ENCODE measurements at places on chromosomes 5 and 9.

DNA sequence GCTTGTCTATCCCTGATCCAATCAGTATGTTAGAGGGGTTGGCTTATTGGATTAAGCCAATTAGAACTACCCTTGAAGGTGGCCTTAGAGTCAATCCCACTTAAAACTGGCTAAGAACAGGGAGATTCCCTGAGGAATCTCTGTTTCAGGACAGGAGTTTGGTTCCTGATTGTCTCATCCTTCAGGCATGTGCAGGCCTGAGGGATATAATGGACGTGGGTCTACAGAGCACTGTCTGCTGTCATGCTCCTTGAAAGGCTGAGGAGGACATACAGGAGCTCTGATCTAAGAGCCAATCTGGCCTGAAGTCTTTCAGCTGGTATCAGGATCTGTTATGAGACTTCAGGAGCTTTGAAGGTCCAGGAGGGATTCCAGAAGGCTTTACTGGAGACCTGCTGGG, 36.2 kb upstream of the PRXL2C start:
- DNase-seq: no peak

- DNase-seq: no peak
Measured at GRCh38 chr9:89853931-89854330, 249.1 kb downstream of the GADD45G start.

DNA sequence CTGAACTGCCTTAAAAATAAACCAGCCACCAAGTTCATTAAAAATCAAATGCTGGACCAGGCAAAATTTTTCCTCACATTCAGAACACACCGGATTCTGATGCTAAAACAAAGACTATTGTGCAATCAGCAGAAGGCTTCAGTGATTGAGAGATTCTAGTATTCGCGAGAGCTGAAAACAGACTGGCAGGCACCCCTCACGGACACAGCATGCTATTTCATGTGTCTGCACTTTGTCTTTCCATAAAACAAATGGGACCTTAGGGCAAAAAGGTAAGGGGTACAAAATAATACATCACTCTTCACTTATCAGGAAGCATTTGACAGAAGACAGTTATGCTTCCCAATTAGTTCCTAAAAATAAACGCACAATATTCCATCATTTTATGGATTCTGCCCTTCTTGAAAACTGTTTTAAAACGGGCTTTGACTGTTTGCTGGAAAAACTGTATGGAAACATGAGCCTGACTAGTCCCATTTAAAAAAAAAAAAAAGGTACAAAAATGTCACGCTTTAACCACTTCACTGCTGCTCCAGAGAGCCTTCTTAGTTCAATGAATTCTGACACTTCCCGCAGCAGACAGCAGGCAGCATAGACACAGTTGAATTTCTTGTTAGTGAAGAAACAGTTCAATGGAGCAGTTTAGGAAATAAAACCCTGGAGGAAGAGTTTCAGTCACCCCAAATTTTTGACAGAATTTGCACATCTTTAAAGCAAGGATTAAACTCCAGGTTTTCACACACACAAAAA, 99.2 kb downstream of the MED27 start:
- DNase-seq: no peak

DNA sequence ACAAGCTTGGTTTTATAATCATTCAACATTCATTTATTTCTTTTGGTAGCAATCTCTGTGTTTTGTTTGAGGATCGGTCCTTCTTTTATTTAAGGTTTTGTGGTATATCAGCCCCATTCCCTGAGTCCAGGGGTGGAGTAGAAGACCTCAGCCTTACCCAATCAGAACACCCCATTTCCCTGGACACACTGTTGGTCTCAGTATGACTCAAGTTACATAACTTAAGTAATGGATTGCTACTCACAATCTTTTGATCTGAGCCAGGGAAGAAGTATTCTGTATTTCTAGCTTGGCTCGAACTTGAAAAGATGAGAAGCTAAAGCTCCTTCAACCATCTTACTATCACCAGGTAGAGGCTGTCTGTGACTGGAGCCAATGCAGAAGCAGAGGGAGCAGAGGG, 175.2 kb upstream of the HAPLN1 start:
- DNase-seq: no peak

DNA sequence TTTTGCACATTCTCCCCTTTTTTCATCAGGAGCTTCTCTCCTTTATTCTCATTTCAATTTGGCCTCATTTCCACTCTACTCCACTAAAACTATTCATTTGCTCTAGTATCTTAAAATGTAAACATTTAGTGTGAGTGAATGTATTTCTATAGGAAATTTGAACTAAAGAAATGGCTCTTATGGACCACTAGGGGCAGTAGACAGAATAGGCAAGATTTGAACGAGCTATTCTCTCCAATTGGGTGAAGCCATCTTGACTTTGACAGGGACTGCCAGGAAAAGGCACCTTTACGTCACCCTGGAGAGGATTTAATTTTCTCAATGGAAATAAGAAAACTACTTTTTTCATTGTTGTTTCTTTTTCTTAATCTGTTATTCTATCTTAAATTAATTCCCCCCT, 666.3 kb downstream of the DNAH5 start:
- DNase-seq: peak; percentile 20

DNA sequence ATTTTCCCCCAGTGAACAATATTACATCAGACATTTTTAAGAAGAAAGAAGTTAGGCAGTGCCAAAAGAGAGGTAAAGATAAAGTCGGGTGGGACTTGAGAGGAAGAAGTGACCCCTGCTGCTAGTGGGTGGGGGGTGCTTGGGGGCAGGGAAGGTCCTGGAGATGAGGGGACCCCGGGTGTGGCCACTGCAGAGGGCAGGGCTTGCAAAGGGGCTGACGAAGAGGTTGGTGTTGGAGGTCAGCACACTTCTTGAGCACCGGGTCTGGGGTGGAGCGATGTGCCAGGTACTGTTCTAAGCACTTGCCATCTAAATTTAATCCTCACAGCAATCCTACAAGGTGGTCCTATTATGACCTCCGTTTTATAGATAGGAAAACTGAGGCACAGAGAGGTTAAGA, 62.0 kb downstream of the AMBP start:
- no peak for DNase-seq

DNA sequence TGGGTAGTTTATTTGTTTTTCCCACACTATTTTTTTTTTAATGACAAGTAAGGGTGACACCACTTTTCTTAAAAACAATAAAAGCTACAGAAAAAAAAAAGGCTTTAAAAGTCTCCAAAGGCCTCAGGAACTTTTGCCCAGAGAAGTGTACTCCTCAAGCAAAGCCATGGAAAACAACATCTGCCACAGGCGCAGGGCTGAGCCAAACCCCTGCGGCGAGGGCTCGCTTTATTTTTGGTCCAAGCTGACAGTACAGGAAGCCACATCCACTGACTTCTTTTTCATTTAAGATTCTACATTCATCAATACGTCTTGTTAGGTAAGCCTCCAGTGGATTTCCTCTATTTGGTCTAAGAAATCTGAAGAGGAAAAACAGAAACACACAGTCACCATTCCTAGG, 51.9 kb upstream of the IFNK start:
- DNase-seq: no peak

DNA sequence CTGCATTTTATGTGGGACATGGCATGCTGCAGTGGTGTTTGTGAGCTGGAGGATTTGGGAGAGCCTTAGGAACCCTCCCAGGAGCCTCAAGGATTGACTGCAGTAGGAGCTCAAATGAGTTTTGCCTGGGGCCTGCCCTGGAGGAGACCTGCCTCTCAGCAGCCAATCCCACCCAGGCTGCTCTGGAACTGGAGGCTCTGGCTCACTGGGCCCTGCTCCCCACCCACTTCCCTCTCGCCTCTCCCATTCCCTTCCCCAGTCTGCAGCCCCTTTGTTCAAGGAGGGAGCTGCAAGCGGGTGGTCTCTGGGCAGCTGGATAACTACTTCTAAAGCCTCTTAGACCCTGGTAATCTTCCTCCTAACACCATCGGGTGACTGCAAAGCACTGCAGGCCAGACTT, 24.2 kb downstream of the KCNIP1 start:
- DNase-seq: no peak

DNA sequence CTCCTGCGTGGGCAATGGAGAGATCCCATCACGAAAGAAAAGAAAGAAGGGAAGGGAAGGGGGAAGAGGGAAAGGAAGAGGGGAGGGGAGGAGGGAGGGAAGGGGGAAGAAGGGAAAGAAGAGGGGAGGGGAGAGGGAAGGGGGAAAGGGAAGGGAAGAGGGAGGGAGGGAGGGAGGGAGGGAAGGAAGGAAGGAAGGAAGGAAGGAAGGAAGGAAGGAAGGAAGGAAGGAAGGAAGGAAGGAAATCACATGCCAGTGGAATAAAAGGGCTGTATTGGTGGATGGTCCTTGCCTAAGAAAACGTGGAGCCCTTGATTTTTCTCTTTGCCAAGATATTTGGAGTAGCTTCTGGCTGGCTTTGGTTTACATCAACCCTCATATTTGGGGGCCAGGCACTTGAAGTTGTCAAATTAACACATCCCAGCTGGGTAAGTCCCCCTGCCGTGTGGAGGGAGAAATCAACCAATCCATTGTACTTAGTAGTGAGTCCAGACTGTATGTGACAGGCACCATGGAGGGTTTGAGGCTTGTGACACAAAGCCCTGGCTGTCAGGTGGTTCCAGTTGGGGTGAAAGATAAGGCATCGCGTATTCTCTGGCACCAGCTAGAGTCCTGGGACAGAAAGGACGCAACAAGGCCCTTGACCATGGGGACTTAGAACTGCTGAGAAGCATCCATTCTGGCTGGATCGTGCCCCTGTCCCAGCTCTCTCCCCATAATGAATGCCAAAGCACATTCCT, 23.7 kb downstream of the IDNK start:
- no peak for DNase-seq

DNA sequence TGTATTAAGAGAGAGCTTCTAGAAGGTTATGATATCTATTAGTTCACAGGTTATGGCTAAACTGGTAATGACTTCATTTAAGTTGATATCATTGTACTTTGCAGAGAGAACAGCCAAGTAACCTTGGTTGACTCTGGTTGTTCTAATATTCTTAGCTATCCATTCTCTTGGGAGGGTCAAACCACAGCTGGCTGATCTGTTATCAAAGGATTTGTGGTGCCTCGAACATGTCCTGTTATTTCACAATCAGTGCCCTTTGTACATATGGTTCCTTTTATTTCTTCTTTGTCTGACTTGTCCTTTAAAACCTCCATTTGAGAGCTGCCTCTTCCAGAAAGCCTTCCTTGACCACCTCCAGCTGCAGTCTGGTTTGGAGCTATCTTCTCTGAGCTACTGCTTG, 61.7 kb downstream of the PDE8B start:
- no peak for DNase-seq

DNA sequence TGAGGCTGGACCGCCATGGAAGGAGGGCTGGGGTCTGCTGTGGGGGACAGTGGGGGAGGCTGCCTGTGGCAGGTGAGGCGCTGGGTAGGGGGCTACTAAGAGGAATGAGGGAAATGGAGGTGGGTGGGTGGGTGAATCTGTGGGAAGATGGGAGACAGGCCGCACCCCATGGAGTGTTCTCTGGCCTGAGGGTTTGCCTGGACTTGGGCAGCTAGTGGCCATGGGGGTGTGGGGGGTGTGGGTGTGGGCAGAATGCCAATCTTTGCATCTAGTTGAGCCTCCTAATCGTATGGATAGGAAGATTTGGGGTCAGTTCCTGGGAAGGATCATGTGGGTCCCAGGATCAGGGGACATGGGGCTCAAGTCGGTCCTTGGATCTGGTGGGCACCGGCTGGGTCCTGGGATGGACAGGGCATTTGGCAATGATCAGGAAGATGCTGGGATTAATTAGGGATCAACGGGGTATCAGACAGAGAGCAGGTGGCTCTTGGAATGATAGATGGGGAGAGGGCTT, 518 bp downstream of the ZDHHC12 start:
- no peak for DNase-seq

DNA sequence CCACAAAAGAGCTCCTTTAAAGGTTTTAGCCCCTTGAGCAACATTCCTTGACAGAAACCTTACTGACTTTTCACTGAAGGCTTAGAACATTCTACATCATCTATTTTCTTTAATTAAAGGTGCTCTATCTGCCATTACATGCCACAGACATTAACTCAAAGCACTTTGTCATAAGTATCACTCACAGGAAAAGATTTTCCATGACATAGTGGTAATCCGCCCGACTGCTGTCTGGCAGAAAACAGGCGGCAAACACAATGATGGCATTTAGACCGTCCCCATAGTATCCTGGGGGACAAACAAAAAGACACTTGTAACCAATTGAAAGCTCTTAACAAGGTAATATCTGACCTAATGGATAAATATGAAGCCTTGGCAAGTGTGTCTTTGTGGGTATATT, 126.2 kb upstream of the PCA3 start:
- DNase-seq: no peak

GRCh38 chr9:107872457-107873192, 383.1 kb upstream of the KLF4 start:
- no peak for DNase-seq

- no peak for DNase-seq
Measured at GRCh38 chr9:97876061-97876460, 23.0 kb downstream of the FOXE1 start.

DNA sequence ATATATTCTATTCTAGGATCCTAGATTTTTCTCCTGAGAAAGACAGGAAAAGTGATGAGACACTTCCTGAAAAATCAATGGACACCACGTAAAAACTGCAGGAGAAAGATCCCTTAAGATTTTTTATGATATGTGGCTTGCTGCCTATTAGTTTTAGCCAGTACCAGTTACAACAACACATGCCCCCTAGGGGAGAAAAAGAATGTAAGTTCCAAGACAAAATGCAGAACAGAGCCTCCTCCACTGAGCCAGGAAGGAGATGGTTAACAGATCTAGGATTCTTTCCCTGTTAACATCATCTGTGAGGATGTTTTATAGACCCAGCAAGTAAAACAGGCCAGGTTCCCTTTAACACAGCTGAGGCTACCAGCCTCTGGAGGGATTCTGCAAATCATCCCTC, 574.7 kb downstream of the TLE4 start:
- DNase-seq: no peak

- no peak for DNase-seq
Measured at GRCh38 chr9:105858006-105858690, 163.8 kb downstream of the TMEM38B start.

GRCh38 chr5:159444441-159445082, 114.3 kb upstream of the IL12B start:
- no peak for DNase-seq

GRCh38 chr5:153905219-153905618, 133.5 kb downstream of the FAM114A2 start:
- DNase-seq: no peak

- no peak for DNase-seq
Measured at GRCh38 chr5:16549491-16550206, 67.1 kb downstream of the RETREG1 start.

GRCh38 chr9:119284118-119284517, 85.1 kb downstream of the BRINP1 start:
- peak; percentile 6 for DNase-seq

GRCh38 chr9:127987103-127987614, 6.4 kb upstream of the EEIG1 start:
- DNase-seq: peak; percentile 37

GRCh38 chr9:12351293-12352044, 341.7 kb upstream of the TYRP1 start:
- DNase-seq: no peak
